Kidney (tissue), 22 donors: ENCODE measurements at places on chromosomes 16 and 17. TPM values are rescaled to one million over a fixed set of nuclear protein-coding genes. Genes with fewer than 3 reads are reported as not detected.

Gene CCL11
- total RNA-seq: not detected

Gene ALDH3A1
- 1.4 TPM for total RNA-seq

- no peaks in the 10 kb centered on the region for H3K36me3 ChIP-seq
- DNase-seq: peak; percentile 40
- H3K4me1 ChIP-seq: no peaks in the 10 kb centered on the region
- H3K27ac ChIP-seq: no peak overlapping the region
- no peak overlapping the region for H3K4me3 ChIP-seq
Measured at GRCh38 chr17:20995873-20996723, 46.7 kb downstream of the USP22 start.

DNA sequence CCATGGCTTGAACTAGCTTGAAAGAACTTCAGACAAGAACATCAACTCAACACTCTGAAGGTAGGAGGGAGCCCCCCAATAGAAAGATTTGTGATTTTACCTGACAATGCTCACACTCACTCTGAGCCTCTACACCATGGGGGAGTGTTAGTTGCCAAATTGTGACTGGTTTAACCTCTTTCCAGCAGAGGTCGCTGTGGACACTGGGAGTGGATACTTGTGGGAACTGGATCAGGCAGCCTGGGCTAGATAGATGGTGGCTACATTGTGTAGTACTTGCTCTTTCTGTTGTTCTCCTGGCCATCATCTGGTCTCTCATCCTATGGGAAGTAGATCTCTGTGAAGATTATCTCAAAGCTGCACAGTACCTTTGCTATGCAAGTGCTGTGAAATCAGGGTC, 2.9 kb downstream of the SMPD3 start:
- no peak overlapping the region for H3K4me3 ChIP-seq
- no peak overlapping the region for H3K27ac ChIP-seq
- peaks cover 12% of the 10 kb centered on the region for H3K27me3 ChIP-seq
- DNase-seq: no peak

DNA sequence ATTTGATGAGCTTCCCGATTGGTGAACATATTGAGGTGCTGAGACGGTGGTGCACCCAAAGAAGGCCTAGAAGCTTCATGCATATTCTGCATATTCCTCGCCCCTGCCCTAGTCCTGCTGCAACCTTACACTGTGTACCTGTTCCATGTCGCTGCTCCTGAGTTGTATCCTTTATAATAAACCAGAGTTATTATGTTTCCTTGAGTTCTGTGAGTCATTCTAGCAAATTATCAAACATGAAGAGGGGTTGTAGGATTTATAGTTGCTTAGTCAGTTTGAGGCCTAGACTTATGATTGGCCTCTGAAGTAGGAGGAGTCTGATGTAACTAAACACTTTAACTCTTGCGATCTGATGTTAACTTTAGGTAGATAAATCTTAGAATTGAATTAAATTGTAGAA, 436.8 kb downstream of the CA10 start:
- DNase-seq: no peak
- H3K27ac ChIP-seq: no peak overlapping the region
- no peaks in the 10 kb centered on the region for H3K27me3 ChIP-seq
- no peak overlapping the region for H3K4me3 ChIP-seq
